ENCODE measurements at places on chromosomes 4 and X.

DNA sequence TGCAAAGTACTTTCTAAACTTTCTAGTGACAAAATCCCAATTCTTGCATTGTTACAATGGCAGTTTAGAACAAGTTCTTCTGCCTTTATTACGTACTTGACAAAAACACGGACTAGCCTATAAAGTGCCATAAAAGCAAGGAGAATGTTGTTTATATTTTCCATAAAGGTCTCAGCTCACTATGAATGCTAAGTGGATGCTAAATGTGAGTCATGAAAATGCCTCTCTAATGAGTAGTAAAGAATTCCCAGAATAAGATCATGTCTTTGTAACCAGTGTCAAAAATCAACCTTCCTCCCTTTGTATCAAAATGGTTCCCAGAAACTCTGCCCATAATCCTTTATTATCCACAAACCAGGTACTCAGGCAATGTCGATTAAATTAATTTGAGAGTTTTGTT lies 539.8 kb upstream of the SLIT2 start:
- no peak for DNase-seq

DNA sequence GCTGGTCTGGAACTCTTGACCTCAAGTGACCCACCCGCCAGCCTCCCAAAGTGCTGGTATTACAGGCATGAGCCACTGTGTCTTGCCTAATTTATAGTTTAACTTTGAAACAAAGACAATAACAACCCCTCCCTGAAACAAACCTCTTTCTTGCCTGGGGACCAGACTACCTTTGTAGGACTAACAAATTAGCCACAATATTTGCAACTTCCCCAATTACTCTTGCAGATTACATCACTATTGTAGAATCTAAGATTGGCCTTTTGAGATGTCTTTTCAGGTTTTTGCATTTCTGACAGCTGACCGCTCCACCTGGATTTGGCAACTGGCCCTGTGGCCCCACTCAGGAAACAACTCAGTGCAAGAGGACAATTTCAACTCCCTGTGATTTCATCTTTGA lies 84.8 kb downstream of the AKAP4 start:
- DNase-seq, result no peak

DNA sequence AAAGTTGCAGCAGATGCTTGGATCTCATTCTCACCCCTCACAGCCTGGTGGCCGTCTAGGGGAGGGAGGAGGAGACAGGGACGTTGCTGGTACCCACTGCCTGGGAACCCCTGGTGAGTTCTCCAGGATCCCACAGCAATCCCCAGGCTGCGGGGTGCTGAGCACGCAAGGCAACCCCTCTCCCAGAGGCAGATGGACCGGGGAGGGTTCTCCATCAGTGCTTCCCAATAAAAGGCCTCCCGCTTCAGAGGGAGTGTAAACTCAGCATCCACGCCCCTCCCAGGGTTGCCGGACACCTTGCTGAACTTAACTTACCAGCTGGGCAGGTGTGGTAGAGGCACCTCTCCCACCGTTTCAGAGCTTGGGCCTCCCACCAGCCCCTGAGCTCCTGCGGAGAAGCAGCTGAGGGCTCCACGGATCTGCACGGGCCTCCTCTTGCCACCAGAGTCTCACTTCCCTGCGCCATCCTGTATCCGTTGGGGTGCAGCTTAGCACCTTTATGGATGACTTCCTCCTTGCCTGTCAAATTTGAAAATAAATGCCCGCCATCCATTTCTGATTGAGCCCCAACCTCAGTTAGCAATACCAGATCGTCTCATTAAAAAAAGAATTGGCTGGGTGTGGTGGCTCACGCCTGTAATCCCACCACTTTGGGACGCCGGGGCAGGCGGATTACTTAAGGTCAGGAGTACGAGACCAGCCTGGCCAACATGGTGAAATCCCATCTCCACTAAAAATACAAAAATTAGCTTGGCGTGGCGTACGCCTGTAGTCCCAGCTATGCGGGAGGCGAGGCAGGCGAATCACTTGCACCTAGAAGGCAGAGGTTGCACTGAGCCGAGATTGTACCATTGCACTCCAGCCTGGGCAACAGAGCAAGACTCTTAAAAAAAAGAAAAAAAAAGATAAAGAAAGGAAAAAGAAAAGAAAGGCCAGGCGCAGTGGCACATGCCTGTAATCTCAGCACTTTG lies 14.8 kb upstream of the TBC1D14 start:
- DNase-seq, result no peak

- DNase-seq, result no peak
Observed at GRCh38 chr4:173146456-173146855, 22.2 kb upstream of the GALNT7 start.

Data from MM.1S (cell line).